Stimulated activated CD4-positive, alpha-beta T cell treated with anti-CD3 and anti-CD28 coated beads, TNF-alpha, amount 100 ng/mL, for 24 hours (primary cell): ENCODE measurements at places on chromosomes 6 and 20.

DNA sequence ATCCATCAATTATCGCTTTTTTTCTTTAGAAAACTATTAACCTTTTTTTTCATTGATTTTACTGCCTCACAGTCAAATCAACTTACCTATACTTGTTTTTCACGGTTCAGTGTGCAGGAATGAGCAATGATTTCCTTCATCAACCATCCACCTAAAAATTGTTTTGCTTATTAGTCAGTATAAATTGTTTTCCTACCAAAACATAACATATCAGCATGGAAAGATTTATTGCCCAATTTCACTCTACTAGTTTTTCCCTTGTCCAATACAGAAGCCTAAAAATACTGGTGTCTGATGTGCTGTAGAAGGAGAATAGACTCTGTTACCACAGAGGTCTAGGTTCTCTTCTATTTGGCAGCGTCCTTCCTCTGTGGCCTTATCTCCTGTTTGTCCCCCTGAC, 558.2 kb upstream of the CITED2 start:
- DNase-seq = no peak

DNA sequence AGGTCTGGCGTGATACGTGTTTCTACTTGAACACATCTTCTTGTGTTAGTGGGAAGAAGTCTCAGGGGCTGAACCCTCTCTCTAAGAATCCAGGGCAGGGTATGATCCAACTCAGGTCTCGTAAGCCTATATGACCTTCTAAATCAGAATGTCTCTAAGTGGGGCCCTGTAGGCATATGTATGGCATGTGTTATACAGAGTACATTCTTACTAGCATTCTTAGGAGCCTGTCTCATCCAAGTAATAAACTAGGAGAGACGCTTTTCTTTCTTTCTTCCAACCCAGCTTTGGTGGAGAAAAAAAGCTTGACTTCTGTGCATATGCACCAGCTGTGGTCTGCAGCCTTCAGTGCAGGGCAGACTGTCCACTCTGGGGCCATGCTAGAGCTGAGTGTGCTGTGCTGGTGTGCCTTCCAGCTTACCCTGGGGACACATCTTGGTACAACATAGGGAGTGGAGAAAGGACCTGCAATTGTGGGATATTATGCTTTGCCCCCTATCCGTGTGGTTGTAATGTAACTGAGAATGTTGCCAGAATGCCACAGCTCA, 47.3 kb downstream of the L3MBTL3 start:
- no peak for DNase-seq

GRCh38 chr20:24148372-24148771, 159.8 kb upstream of the GGTLC1 start:
- no peak for DNase-seq

- DNase-seq = no peak
These were observed 6.5 kb upstream of the AHCY start for GRCh38 chr20:34309691-34310090.

DNA sequence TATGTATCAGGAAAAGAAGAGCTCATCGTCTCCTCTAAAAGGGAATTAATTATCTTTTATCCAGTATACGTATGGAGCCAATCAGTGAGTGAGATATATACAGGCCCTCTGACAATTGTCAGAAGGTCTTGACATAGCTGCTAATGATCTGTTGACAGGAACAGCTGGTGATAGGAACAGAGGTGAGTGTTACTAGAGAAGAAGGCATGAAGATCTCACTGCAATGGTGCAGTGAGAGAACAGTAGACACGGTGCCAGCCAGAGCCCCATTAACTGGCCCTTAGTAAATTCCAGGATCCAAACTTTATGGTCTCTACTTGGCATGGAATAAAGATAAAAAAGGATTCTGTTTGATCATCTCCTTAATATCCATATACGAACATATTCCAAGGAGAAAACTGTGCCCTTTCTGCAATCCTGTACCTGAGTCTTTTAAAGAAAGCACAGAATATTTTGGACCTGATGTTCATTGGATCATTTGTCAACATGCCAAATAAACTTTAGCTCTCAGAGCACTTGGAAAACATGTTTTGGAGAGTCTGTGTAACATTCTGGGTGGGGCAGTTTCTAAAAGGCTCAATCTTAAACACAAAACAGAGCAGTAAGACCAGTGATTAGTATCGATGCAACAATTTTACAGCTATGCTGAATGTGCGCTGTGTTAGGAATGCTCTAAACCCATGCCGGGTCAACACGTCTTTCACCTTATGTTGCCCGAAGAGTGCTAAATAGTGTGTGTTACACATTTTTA, 135.8 kb upstream of the CITED2 start:
- DNase-seq = no peak

GRCh38 chr6:2165286-2165685, 80.1 kb downstream of the GMDS start:
- no peak for DNase-seq

DNA sequence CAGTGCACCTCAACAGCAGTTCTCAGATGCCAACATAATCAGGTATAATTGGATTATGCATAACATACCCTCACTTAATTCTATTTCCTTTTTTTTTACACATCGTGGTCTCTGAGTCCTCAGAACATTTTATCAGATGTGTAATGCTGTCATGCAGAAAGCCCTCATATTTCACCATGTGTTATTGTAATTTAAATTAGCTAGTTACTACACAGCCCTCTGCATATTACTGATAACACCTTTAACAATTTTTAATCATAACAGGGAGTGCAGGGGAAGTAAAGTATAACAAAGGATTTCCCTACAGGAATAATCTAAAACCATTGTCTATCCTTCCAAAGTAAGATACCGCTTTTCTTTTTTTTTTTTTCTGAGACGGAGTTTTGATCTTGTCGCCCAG, 91.9 kb upstream of the CCDC28A start:
- DNase-seq = no peak

DNA sequence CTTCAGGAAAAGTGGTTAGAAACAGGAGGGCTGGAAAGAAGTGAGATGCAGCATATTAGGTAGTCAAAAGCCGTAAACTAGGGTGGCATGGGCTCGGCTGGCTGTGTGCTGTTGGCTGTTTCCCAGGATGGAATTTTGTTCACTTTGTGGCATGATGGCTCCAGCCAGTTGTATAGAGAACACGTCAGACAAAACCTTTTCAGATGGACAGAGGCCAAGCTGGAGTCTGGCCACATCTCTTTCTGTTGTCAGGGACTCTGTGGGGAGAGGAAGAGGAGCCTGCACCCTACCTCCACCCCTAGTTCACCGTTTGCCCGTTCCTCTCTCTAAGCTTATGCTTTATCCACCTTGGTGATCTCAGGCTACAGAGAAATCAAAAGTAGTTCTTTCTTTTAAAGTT, 22.0 kb downstream of the C6orf89 start:
- no peak for DNase-seq

GRCh38 chr20:62405108-62405980, 1.7 kb downstream of the CABLES2 start:
- no peak for DNase-seq

DNA sequence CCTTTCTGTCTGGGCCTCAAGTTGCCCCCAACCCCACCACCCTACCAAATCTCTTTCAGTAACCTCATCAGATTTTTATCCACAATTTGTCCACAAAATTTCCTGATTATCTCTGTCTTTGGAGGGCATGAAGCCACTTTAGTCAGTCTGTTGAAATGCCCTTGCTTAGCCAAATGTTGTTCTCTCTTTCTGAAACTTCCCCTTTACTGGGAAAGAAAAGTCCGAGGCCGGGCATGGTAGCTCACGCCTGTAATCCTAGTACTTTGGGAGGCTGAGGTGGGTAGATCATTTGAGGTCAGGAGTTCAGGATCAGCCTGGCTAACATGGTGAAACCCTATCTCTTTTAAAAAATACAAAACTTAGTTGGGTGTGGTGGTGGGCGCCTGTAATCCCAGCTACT, 33.8 kb downstream of the TOMM6 start:
- DNase-seq = no peak

DNA sequence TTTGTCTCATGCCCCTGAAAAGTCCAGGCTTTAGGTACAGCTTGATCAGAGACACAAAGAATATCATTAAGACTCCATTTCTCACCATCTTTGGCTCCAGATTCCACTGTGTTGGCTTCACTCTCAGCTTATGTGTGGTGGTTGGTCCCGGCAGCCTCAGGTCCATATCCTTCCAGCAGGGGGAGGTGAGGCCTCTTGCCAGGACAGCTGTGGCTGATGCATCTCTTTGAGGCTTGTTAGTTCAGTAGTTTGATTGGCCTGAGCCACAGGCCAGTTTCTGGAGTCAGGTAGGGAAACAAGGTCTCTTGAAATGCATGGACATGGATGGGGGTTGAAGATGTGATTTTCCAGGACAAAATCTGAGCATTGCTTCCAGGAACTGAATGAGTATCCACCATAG, 62.4 kb downstream of the JAG1 start:
- DNase-seq = no peak

GRCh38 chr6:17015551-17016381, 86.1 kb upstream of the STMND1 start:
- DNase-seq = no peak

DNA sequence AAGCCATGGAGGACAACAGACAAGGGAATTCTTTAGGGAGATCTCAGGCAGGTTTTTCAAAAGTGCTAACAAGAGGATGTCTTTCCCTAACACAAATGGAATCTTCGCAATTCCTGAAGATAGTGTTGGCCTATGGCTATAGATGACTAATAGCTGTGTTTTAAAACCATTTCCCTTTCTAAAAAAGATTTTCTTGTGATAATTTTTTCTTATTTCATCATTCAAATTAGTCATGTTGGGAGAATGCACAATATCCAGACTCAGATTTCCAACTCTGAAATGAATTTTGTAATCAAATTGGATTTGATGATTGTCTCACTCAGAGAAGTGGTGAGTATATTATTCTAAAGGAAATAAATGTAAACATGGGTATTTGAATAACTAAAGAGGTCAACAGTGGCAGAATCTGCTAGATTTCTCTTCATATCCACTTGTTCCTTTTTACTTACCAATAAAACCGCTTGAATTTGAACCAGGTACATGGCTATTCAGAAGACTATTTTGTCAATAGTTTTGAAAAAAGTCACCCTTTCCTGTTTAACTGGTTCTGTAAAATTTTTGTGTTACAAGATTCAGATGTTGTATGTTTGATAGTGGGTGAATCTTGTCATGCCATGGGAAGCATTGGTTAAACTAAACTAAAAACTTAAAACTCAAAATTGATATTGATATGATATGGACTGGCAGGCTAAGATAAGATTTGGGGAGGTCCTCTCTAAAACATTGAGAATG, 1223.7 kb upstream of the EYS start:
- DNase-seq = no peak

DNA sequence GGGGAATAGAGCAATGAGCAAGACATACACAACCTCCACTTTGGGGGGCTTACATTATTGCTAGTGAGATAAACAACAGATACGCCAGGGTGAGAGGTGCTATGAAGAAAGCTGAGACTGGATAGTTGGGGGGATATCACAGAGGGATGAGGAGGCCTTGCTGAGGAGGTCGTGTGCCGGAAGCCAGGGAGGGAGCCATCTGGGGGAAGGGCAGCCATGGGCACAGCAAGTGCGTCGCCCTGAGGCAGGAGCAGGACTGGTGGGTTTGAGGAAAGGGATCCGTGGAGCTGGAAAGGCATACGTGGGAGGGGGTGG, 12.2 kb upstream of the BAK1 start:
- no peak for DNase-seq

DNA sequence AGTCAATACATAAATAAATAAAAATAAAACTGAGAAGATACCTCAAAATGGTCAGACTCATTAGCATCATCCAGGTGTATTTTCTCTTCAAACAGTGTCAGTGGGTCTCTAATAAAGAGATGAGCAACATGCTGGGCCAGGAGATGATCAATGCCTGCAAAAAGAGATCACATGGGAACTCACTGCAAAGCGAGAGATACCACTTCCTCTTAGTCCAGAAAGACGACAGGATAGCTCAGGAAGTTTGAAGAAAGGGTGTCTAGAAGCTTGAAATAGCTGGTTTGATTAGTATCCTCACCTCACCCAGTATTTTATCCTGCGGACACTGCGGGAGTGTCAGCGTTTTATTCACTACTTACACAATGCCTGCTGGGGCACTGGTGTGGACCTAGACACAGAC, 38.0 kb downstream of the GCLC start:
- DNase-seq = no peak

- no peak for DNase-seq
These were observed 428.5 kb downstream of the KHDRBS2 start for GRCh38 chr6:61857541-61857940.
